ENCODE measurements at places on chromosomes 16 and 17.

DNA sequence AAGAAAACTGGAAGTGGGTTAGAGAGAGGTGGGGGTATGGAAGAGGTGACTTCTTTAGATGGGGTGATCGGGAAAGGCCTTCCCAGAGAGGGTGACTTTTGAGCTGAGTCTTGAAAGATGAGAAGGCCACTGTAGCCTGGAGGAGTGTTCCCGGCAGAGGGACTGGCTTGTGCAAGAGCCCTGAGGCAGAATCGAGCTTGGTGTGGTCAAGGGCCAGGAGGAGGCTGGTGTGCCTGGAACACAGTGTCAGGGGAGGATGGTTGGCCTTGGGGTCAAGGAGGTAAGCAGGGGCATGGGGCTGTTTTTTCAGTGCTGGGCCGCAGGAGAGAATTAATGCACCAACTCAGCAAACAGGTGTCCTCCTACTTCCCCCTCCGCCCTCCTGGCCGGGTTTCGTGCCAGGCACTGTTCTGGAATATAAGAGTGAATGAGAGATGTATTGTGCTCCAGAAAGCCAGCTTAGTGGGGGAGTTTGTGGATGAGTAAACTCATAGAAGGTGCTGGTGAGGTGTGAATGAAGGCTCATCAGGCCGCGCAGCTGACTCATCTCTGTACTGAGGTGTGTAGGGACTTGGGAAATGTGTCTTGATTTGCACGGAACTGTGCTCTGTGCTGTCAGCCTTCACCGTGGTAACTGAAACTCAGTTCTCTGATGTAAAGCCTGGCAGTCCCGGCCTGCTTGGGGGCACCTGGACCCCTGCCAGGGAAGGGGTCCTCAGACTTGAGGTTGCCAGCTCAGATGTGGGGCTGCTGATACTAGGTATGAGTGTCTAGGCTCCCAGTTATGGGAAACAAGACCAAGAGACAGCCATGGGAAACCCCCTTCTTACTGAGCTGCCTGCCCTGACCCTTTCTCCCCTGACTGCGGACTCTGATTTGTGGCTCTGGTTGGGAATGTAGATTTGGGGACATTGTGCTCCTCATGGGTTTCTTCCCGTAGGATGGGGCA is 15.3 kb downstream of the KSR1 start:
- no peak for DNase-seq

- no peak for DNase-seq
Measured at GRCh38 chr17:51064061-51064735, 56.5 kb downstream of the SPAG9 start.

GRCh38 chr17:82219083-82219482 is 6.4 kb upstream of the CCDC57 start:
- no peak for DNase-seq

- DNase-seq = no peak
Measured at GRCh38 chr16:24149102-24149501, 107.0 kb upstream of the CACNG3 start.

DNA sequence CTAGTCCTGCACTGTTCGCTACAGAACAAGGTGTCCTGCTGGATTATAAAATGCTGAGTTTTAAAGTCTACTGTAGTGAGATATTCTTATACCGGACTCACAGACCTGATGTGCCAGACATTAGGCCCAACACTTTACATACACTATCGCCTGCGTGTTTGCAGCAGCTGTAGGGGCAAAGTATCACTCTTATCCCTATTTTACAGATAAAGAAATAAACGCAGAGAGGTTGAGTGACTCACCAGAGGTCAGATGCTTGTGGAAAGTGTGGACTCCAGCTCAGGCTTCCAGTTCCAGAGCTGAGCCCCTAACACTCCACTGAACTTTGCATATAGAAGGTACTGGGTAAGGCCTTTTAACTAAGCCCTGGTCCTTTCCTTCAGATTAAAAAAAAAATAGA is 47.4 kb downstream of the PLXDC1 start:
- DNase-seq = no peak

- no peak for DNase-seq
Measured at GRCh38 chr17:56603486-56604238, 10.2 kb downstream of the NOG start.

DNA sequence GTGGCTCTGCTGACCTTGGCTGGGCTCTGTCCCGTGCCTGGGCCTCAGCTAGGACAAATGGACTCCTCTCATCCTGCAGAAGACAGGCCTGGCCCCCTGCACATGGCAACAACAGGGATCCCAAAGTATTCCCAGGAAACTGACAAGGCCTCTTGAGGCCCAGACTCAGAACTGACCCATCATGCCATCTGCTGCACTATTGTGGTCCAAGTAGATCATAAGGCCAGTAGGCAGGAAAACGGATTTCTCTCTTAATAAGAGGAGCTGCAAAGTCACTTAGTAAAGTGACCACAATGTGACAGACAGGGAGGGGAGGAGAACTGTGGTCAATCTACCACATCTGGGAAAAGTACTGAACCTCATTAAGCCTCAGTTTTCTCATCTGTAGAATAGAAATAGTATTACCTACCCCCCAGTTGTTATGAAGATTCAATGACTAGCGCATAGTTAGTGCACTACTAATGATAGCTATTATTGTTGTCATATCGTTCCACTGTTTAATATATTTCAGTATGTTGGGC is 62.1 kb upstream of the TNRC6A start:
- peak; percentile 6 for DNase-seq

GRCh38 chr17:17146786-17147406 is 59.2 kb downstream of the PLD6 start:
- peak; percentile 15 for DNase-seq

DNA sequence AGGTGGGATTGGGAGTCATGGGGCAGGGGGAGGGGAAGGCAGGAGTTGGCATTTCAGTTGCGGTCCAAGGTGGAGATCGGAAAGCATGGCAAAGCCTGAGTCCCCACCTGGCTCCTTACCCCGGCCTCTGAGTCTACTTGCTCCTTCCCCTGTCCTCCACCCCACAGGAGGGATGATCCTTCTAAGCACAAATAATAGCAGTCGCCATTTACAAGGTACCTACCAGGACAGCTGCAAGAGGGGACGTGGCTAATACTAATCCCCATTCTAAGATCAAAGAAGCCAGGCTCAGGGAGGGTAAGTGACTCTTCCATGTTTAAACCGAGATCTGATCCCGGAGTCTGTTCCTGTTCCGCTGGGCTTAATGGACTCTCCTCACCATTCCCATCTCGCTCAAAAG is 396.3 kb downstream of the SLC39A11 start:
- no peak for DNase-seq

DNA sequence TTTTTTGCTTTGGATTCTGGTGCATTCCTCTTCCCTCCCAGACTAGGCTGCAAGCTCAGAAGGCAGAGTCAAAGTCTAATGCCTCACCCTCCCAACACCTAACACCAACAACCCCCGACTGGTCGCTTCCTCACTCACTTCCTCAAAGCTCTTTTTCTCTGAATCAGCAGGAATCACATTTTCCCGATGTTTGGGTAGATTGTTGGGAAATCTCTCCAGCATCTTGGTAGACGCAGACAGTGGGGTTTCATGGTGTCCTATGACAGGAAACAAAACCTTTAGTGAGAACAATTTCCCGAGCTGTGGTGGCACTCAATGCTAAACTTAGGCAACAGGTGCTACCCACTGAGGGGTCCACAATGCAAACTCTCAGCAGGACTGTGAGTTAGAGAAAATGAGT is 39.9 kb upstream of the ICAM2 start:
- no peak for DNase-seq

GRCh38 chr17:18021372-18021771 is 17.6 kb downstream of the ATPAF2 start:
- no peak for DNase-seq

- DNase-seq = no peak
Measured at GRCh38 chr17:47993031-47993564, 22.2 kb downstream of the CDK5RAP3 start.

DNA sequence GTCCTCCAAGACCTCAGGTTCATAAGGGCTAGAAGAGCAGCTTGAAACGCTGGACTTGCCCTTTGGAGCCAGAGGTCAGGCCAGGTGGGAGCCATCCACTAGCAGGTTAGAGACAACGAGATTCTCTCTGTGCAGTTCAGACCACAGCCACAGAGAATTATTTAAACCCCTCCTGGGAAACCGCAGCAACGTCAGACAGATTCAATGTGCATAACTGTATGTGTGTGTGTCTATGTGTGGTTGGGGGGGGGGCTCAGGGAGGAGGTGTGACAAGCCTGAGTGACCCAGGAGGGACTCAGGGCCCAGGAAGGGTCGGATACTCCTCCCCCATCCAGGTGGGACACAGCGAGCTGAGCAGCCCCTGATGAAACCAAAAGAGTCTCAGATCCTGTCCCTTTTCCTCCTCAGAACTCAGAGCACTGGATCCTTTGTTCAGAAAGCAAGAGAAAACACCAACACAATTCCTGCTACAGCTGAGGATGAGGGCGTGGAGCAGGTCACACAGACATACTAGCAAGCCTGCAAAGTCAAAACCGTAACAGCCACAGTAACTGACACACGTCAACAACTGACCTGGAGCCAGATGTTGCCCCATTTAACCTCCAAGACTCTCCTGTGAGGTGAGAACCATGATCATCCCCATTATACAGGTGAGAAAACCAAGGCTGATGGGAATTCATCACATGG is 66.8 kb downstream of the XYLT1 start:
- no peak for DNase-seq

DNA sequence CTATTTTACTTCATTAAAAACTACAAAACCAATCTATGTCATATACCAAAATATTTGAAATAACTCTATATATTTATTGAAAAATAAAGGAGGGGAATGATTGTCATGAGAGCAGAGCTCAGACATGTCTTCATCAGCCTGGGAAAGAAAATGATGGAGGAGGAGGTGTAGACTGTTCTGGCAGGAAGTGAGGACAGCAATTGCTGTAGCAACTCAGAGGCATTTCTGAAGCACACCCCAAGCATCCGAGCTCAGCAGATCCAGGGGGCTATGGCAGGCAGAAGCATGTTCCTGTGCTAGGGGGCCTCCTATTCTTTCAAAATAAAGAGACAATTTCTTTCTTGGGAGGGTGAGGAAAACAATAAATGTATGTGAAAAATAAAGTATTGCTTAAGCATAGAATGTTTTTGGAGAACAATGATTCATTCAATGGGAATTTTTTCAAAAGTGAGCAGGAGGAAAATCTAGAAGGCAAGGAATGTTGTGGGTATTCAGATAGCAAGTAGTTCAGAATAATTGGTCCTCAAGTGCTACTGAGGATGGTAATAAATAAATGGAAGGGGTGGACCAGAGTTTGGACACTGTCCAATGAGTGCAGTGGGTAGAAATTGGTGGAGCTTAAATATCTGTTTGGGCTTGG is 383.4 kb downstream of the CDH11 start:
- no peak for DNase-seq

- no peak for DNase-seq
Measured at GRCh38 chr16:17251496-17251895, 219.3 kb downstream of the XYLT1 start.

Data from NCI-H524 (cell line).